ENCODE measurements at places on chromosomes 2 and 18. TPM values are rescaled to one million over a fixed set of nuclear protein-coding genes. Genes with fewer than 3 reads are reported as not detected.

The CLEC4F gene
- not detected for total RNA-seq

The POTEE gene
- not detected for total RNA-seq

The CD8B2 gene
- total RNA-seq = not detected

The FAP gene
- total RNA-seq = 62.3 TPM

The CENPA gene
- 0.23 TPM for total RNA-seq

The NYAP2 gene
- total RNA-seq = not detected

The SLC4A5 gene
- not detected for total RNA-seq

The TLX2 gene
- total RNA-seq = not detected

Data from pericardium fibroblast (primary cell).